ENCODE measurements at places on chromosomes 3 and 15. TPM values are rescaled to one million over a fixed set of nuclear protein-coding genes. Genes with fewer than 3 reads are reported as not detected.

RLBP1 gene
- total RNA-seq, result not detected

GOLGA8M gene
- not detected for total RNA-seq

GALNT15 gene
- 4.6 TPM for total RNA-seq

GCNT3 gene
- total RNA-seq, result 30.2 TPM

A4GNT gene
- not detected for total RNA-seq

GOLGA6D gene
- total RNA-seq, result not detected

GRAMD1C gene
- 6.9 TPM for total RNA-seq

DNA sequence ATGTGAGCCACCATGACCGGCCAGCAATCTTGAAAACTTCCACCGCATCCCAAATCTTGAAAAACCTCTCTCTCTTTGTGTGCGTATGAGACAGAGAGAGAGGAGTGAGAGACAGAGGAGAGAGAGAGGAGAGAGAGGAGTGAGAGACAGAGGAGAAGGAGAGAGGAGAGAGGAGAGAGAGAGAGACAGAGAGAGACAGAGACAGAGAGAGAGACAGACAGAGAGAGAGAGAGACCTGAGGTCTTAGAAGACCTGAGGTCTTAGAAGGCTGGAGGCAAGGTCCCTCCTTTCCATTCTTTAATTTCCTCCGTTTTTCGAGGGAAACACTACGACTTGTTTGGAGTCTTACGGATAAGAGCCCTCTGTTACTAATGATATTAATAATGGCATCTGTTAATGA, 39.5 kb downstream of the TMEM40 start:
- no peak for DNase-seq

DNA sequence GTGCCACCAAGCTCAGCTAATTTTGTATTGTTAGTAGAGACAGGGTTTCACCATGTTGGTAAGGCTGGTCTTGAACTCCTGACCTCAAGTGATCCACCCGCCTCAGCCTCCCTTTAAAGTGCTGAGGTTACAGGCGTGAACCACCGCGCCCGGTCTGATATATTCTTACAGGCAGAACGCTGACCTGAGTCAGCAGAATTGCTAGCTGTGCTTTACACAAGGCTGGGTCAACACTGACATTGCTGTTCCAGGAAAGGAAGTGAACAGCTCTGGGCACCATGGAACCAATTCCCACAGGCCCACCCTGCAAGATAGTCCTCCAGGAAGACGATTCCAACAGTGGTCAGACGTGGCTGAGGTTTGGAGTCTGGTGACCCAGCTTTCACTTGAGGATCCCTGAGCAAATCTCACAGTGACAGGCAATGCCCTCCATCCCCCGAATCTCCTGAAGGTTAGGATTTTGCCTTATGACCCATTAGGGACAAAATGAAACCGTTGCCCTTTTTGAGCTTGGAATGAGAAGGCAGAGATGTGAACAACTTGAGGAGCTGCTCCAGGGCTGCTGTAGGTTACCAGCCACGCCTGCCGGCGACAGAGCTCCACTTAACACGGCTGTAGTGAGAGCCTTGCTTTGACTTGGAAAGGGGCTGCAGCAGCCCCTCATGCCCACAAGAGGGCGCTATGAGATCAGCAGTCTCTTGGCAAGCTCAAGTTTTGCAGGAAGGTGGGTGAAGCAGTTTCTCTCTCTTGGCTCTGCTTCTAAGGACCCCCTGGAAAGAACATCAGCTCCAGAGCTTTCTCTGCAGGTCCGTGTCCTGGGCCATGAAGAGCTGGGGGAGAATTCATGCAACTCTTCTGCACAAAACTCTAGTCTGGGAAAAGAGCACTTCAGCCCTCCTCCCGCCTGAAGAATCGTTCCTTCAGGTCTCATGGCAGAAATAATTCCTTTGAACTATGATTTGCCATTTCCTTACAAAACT, 74.1 kb downstream of the SENP2 start:
- DNase-seq, result no peak

DNA sequence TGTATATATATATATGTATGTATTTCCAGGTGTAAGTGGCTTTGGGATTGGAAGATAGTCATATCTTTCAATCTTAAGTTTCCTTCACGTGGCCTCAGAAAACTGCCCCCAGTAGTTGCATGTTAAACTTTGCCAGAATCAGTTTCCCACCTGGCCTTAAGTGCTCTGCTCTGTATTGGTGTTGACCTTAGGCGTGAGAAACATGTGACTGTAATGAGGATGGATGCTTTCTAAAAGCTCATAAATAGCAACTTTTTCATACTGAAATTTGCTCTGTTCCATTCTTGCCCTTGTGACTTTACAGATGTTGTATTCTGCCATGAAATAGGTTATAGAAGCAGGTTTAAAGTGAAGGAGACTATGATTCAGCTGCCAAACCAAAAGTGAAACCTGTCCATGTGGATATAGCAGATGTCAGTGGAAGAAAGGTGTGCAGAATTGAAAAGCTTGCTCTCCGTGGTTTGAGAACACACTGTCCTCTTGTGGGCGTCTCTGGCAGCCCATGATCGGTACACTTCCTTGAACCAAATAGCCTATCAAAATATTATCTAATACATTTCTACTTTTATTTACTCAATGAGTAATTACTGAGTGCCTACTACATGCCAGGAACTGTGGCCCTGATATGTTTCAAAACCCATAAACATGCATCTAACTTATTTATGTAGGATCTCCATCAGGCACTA, 15.8 kb downstream of the SCG5 start:
- DNase-seq, result no peak

- no peak for DNase-seq
Measured at GRCh38 chr3:47007001-47007400, 27.5 kb downstream of the NBEAL2 start.

DNA sequence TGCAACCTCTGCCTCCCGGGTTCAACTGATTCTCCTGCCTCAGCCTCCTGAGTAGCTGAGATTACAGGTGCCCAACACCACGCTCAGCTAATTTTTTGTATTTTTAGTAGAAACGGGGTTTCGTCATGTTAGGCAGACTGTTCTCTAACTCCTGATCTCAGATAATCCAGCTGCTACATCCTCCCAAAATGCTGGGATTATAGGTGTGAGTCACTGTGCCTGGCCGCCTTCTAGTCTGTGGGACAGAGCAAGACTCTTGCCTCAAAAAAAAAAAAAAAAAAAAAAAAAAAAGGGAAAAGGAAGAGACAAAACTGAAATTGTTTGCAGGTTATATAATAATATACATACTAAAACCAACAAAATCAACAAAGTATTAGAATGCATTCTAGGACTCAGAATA, 215.2 kb downstream of the PCCB start:
- DNase-seq, result no peak

GRCh38 chr3:69322158-69322509, 63.8 kb downstream of the FRMD4B start:
- DNase-seq, result no peak

DNA sequence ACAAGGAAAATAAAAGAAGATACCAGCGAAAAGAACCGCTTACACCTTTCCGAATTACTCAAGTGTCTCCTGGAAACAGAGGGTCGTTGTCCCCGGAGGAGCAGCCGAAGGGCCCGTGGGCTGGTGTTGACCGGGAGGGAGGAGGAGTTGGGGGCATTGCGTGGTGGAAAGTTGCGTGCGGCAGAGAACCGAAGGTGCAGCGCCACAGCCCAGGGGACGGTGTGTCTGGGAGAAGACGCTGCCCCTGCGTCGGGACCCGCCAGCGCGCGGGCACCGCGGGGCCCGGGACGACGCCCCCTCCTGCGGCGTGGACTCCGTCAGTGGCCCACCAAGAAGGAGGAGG, 325 bp downstream of the ALCAM start:
- no peak for DNase-seq

DNA sequence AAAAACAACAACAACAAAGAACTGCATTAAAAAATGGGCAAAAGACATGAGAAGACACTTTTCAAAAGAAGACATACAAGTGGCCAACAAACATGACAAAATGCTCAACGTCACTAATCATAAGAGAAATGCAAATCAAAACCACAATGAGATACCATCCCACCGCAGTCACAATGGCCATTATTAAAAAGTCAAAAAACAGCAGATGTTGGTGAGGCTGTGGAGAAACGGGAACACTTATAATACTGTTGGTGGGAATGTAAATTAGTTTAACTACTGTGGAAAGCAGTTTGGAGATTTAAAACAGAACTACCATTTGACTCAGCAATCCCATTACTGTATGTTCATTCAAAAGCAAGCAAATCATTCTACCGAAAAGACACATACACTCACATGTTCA, 15.1 kb downstream of the EIF1B start:
- DNase-seq, result no peak

GRCh38 chr3:190384309-190384756, 3.6 kb upstream of the CLDN16 start:
- DNase-seq, result no peak
